IPS DF 6.9 (cell line): ENCODE measurements at places on chromosomes 12 and 14.

GRCh38 chr12:64261813-64262212 lies 39.7 kb upstream of the KICS2 start:
- no peak for DNase-seq

DNA sequence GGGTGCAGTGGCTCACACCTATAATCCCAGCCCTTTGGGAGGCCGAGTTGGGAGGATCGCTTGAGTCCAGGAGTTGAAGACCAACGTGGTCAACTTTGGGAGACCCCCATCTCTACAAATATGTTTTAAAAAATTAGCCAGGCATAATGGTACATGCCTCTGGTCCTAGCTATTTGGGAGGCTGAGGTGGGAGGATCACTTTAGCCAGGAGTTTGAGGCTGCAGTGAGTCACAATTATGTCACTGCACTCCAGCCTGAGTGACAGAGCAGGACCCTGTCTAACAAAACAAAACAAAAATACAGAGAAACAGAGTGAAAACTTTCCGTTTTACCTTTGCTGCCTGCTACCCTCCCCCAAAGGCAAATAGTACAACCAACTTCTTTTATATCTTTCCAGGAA lies 60.2 kb downstream of the SRGAP1 start:
- DNase-seq, result no peak

- DNase-seq, result no peak
Observed at GRCh38 chr14:31819281-31819680, 257.8 kb upstream of the ARHGAP5 start.

DNA sequence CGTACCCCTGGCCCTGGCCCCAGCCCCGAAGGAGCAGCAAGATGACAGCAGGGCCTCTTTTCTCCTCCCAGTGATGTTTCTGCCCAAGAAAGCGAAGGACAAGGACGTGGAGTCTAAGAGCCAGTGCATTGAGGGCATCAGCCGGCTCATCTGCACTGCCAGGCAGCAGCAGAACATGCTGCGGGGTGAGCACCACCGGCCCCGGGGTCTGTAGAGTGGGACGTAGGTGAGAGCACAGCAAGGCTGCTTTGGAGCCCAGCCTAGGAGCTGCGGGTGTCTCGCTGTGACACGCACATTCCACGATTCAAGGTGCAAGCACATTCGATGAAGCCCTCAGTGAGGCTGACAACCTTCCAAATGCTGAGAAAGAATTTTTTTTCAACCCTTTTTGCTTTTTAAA lies 5.2 kb upstream of the TEX22 start:
- no peak for DNase-seq

- DNase-seq, result no peak
Observed at GRCh38 chr12:109302358-109302757, 6.7 kb downstream of the FOXN4 start.

DNA sequence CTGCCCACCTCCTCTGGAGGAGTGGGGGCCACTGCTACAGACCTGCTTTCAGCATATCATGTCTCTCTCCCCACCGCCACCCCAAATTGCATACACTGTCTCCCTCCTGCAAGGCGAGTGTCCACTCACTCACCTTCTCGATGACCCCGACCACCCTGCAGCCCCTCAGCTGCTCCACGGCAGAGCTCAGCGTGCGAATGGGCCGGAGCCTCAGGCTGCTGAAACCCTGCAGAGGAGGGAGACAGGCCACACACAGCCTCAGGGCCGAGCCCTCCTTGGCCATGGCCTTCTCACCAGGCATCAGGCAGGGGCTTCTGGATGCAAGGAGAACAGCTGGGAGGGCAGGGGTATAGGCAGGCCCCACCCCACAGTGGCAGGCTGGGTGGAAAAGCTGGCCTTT lies 4.7 kb downstream of the RPS6KL1 start:
- no peak for DNase-seq

DNA sequence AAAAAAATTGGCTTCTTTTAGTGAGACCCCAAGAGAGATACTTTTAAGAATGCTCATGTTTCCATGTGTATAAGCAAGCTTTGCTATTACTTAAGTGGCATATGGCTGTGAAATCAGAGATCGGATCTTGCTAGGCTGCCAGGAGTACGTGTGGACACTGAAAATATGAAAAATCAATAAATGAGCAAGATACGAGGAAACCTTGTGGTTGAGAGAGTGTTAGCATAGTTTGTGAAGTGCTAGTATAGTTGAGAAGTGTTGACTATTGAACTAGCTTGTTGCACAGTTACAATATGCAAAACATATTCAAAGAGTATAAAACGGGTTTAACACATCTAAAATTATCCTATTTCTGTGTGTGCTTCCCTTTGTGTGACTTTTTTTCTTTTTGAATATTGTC lies 230.9 kb upstream of the NOVA1 start:
- DNase-seq, result no peak

GRCh38 chr12:6872073-6873048 lies 742 bp downstream of the SPSB2 start:
- DNase-seq, result no peak

- DNase-seq, result no peak
Observed at GRCh38 chr12:79255288-79255687, 390.7 kb downstream of the SYT1 start.

DNA sequence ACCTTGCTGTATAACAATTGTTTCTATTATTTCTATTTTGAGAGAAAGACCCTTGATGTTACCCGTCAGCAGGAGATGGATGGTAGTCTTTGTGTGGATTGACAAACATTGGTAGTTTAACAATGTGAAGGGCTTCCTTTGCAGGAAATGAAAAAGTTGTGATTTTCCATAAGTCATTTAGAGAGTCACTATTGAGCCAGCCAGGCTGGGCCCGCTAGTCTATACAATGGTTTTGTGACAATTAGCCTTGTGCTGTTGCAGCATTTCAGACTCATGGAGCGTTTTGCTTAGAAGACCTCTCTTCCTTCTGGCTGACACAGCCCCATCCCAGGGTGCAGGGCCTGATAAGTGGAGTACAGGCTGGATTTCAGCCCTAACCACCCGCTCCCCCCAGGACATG lies 18.3 kb upstream of the SLC38A2 start:
- DNase-seq, result no peak

DNA sequence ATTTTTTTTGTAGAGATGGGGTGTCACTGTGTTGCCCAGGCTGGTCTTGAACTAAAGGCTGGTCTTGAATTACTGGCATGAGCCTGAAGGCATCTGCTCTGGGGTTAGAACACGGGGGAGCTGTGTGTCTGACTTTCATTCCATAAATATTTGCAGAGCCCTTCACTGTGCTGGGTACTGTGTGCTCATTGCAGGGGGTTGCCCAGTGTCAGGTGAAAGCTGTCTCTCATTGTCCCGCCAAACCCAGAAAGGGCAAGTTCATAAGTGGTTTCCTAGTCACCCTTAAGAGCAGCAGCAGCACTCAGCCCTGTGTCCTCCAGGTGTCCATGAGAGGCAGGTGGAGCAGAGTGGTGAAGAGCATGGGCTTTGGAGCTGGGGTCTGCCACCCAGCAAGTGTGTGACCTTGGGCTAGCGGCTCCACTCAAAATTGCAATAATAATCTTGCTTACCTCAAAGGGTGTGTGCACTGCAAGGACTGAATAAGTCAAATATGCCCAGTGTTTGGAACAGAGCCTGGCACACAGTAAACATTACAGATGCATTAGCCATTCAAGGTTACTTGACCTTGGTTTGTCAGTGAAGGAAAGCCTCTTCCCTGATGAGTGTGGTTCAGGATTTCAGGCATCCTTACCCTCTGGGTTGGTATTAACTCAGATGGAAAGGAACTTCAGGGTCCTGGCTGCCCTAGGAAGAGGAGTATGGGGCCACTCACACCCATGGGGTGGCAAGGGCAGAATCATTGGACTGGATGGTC lies 4.4 kb upstream of the SMIM41 start:
- DNase-seq, result no peak

DNA sequence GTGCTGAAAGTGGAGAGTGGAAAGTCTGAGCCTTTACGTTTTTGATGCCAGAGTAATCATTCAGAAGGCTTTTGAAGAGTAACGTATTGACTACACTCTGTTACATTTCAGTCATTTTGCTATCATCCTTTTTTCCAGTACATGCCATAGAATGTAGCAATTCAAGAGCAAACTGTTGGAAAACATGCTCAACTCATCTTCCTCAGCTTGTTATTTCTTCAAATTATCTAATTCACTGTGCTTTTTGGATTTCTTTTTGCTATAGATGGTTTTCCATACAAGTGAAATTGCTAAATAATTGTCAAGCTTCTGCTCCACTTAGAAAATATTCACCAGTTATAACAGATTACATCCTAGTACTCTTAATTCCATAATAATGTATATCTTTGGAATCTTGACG lies 129.9 kb upstream of the CLEC14A start:
- DNase-seq, result no peak

DNA sequence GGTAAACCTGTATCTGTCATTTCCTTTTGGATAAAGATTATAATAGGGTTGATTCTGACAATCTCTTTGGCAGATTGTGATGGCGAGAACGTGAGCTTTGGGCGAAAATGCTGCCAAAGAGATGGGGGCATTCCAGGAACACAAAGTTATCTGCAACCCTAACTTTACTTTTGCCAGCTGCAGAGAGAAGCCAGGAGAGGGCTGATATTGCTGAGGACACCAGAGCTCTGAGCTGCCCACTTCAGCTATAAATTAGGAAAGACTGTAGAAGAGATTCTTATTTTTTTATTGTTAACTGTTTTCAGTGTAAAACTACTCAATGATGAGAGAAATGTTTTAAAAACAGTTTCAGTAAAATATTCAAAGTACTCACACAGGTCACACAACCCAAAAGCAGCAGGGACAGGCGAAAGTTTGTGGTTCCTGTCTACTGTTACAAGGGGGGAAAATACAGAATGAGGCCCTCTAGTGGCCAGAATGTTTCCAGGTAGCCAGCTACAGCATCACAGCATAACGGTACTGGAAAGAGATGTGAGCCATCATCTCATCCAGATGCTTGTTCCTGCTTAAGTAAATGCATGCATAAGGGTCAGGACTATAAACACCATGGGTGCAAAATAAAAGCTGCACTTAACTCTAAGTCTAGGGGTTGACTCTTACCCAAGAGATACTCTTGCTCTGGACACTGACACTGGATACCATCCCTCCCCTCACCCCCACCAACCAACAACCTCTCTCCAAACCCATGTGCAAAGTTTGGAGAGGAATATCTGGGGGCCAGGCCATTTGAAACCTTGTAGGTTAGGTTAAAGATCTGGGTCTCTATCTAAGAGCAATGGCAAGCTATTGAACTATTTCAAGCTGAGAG lies 498.4 kb downstream of the RMST start:
- peak; percentile 63 for DNase-seq

GRCh38 chr14:100203146-100203545 lies 35.8 kb upstream of the YY1 start:
- no peak for DNase-seq

GRCh38 chr12:88520436-88520820 lies 59.8 kb downstream of the KITLG start:
- DNase-seq, result no peak

DNA sequence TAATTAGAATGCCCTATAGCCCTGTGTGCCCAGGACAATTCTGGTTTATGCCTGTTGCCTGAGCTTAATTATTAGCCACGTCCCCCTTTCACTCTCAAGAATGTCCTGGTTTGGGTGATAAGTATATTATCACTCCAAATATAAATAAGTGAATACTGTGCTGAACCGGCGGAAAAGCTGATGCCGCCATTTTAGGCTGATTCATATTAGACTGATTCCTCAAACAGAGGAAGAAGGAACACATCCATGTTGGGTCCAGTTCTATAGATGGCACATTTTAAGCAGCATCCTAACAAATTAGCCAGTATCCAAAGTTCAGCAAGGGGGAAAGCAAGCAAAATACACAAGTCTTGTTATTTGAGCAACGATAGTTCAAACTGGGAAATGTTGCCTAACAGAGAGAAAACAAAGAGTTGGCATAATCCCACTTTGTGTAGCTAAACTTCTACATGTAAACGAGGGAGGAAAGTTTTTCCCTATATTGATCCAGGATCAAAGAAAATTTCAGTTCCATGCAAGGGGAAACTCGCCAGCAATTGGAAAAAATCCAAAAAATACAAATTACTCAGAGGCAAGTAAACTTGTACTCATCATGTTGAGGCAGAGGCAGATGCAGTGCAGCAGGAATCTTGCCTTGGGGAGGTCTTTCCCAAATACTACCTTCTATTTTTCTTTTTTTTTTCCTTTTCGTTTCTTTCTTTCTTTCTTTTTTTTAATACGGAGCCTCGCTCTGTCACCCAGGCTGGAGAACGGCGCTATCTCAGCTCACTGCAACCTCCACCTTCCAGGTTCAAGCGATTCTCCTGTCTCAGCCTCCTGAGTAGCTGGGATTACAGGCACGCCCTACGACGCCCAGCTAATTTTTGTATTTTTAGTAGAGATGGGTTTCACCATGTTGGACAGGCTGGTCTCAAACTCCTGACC lies 96.2 kb downstream of the ITPR2 start:
- no peak for DNase-seq

DNA sequence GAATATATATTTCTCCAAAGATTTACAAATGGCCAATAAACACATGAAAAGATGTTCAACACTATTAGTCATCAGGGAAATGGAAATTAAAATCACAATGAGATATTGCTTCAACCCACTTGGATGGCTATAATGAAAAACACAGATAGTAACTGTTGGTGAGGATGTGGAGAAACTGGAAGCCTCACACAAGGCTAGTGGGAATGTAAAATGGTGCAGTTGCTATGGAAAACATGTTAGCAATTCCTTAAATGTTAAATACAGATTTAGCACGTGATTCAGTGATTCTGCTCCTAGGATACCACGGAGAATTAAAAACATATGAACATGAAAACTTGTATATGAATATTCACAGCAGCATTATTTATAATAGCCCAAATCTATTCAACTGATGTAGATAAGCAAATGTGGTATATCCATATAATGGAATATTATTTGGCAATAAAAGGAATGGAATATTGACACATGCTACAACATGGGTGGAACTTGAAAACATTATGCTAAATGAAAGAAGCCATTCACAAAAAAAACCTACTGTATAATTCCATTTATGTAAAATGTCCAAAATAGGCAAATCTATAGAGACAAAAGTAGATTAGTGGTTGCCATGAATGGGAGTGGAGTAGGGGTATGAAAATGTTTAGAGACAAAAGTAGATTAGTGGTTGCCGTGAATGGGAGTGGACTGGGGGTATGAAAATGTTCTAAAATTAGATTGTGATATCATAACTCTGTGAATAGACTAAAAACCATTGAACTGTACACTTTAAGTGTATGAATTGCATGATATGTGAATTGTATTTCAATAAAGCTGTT lies 227.1 kb upstream of the DDHD1 start:
- DNase-seq, result no peak

DNA sequence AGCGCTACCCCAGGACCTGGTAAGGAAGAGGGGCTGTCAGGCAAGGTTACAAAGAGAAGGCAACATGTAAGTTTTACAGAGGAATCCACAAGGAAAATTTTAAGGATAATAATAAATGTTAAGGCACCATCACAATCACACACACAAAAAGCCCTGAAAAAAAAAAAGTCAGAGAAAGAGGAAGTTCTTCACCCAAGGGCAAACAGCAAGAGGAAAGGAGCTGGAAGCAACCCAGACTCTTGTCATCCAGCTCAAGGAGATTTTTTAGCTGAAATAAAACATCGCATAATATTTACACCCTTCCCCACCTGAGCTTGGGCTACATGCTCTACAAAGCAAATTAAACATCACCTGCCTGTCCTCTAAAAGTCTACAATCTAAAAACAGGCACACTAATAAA lies 9.5 kb downstream of the SPTB start:
- no peak for DNase-seq
